Heart left ventricle (tissue), 16 donors: ENCODE measurements at places on chromosomes 16 and 17. TPM values are rescaled to one million over a fixed set of nuclear protein-coding genes. Genes with fewer than 3 reads are reported as not detected.
A peak's percentile ranks its signal among the peaks of the same experiment; 100 is the strongest.

ZNRF1 gene
- total RNA-seq, result 20.8 TPM

GP2 gene
- not detected for total RNA-seq

TBC1D3C gene
- total RNA-seq, result not detected

IRX6 gene
- 6.7 TPM for total RNA-seq

LRRC37A gene
- 1.2 TPM for total RNA-seq

- H3K4me1 ChIP-seq, result no peaks in the 10 kb centered on the region
- no peaks in the 10 kb centered on the region for H3K36me3 ChIP-seq
- no peak overlapping the region for H3K4me3 ChIP-seq
- H3K27ac ChIP-seq, result no peak overlapping the region
- no peaks in the 10 kb centered on the region for H3K27me3 ChIP-seq
Observed at GRCh38 chr16:27920391-27920891, 143.1 kb downstream of the GSG1L start.

- no peak overlapping the region for H3K4me3 ChIP-seq
- no peaks in the 10 kb centered on the region for H3K4me1 ChIP-seq
- H3K27me3 ChIP-seq, result no peaks in the 10 kb centered on the region
- peaks cover 6% of the 10 kb centered on the region for H3K36me3 ChIP-seq
Observed at GRCh38 chr17:57302690-57303465, 46.6 kb downstream of the MSI2 start.

DNA sequence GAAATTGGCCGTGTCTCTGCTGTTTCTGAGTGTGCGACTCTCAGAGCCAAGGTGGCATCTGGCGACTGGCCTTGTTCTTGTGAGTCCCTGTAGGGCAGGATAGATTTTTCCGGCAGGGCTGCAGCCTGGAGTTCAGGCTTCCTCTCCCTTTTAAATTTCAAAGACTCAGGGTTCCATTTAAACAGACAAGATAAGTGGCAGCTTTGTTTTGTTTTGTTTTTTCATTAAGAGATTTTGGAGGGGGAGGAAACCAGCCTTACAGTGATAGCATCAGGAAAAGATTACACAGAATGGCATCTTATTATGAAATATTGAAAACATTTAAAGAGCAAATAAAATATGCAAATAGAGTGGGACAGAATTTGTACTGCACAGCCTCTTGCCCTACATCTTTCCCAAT is 151.3 kb downstream of the RPTOR start:
- H3K36me3 ChIP-seq, result no peaks in the 10 kb centered on the region
- no peaks in the 10 kb centered on the region for H3K27me3 ChIP-seq
- no peak overlapping the region for H3K4me3 ChIP-seq
- no peak overlapping the region for H3K27ac ChIP-seq
- H3K4me1 ChIP-seq, result peaks cover 8% of the 10 kb centered on the region

DNA sequence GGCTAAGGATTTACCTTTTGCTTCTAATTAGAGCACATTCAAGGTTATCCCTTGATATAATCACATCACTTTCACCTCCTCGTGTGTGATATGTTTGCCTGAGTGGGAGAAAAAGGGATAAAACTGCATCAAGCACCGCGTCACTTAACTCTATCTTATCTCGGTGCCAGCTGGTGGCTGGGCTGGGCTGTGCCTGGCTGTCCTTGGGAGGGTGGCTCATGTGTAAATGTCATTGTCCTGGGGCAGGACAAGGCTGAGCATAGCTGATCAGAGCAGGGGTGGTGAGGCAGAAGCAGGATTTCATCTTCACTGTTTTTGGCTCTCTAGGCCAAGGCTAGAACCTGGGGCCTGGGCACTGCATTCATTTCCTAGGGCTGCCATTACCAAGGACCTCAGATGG is 105.3 kb downstream of the RAP1GAP2 start:
- DNase-seq, result peak; percentile 38
- peaks cover 10% of the 10 kb centered on the region for H3K4me1 ChIP-seq
- no peak overlapping the region for H3K4me3 ChIP-seq
- H3K27me3 ChIP-seq, result no peaks in the 10 kb centered on the region
- H3K36me3 ChIP-seq, result no peaks in the 10 kb centered on the region
- no peak overlapping the region for H3K27ac ChIP-seq

- H3K4me1 ChIP-seq, result peaks cover 13% of the 10 kb centered on the region
- no peak for DNase-seq
- H3K27ac ChIP-seq, result peak overlapping the region; percentile 64
- H3K27me3 ChIP-seq, result no peaks in the 10 kb centered on the region
- H3K36me3 ChIP-seq, result no peaks in the 10 kb centered on the region
- no peak overlapping the region for H3K4me3 ChIP-seq
Observed at GRCh38 chr17:68399638-68400403, 57.5 kb downstream of the WIPI1 start.

DNA sequence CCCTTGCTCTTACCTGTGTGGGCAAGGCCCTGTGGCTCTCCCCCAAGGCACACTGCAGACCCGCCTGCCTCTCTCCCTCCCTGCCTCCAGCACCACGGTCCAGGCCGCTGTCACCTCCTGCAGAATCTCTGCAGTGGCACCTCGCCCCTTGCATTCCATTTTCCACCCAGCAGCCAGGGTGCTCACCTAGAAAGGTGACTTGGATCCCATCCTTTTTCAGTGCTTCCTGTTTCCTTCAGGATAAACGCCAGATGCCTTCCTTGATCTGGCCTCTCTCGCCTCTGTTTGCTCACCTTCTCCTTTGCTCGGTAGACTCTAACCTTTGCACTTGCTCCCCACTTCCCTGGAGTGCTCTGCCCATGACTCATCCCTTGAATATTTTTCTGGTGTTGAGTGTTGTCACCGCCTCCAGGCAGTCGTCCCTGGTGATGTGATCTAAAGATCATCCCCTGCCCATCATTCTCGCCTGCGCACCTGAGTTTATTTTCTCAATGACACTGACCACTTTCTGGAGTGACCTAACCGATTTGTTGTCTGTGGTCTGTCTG is 79.2 kb upstream of the LGALS9 start:
- peaks cover 43% of the 10 kb centered on the region for H3K4me1 ChIP-seq
- no peak overlapping the region for H3K27ac ChIP-seq
- no peaks in the 10 kb centered on the region for H3K36me3 ChIP-seq
- no peak for DNase-seq
- no peaks in the 10 kb centered on the region for H3K27me3 ChIP-seq

GRCh38 chr16:66970775-66971720 is 10.0 kb downstream of the CES3 start:
- DNase-seq, result no peak
- H3K4me1 ChIP-seq, result no peaks in the 10 kb centered on the region
- no peaks in the 10 kb centered on the region for H3K36me3 ChIP-seq
- no peak overlapping the region for H3K4me3 ChIP-seq

DNA sequence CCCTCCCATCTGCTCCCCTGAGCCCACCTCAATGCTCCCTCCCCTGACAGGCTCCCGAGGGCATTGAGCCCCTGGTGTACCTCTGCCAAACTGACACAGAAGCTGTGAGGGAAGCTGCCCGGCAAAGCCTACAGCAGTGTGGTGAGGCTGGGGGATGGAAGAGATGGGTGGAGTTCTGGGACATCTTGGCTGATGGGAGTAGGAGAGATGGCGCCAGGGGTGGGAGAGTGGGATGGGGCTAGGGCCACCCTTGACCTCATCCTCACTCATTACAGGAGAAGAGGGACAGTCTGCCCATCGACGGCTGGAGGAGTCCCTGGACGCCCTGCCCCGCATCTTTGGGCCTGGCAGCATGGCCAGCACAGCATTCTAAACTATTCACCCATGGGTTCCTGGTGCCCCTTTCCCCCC is 16.2 kb upstream of the CTCF start:
- H3K27ac ChIP-seq, result peak overlapping the region; percentile 52
- H3K36me3 ChIP-seq, result peaks cover 7% of the 10 kb centered on the region
- peaks cover 24% of the 10 kb centered on the region for H3K4me1 ChIP-seq
- H3K27me3 ChIP-seq, result no peaks in the 10 kb centered on the region
- H3K4me3 ChIP-seq, result no peak overlapping the region

DNA sequence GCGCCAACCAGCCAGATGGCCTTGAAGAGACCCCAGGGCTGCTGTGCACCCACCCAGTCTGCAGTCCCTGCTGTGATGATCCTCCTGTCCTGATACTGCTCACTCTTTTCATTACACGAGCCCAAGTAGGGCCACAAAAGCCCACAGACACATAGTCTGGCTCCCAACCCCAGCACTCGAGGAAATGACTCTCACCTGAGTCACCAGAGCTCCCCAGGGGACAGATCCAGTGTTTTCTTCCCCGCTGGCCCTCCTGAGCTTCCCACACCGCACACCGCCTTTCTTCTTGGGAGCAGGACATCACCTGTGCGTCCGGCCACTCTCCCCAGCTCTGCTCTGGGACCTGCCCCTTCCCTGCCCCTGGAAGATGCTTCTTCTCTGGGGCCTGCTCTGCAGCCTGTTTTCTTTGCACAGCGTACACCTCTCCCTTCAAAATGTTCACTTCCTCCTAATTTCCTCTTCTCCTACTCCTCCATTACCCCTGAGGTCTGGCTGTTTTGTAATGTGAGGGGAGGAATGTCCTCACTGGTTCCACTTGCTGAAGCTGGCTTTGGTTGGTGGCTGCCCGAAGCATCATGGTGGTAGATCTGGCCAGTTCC is 2.0 kb upstream of the SCN4A start:
- H3K4me3 ChIP-seq, result no peak overlapping the region
- H3K4me1 ChIP-seq, result peaks cover 8% of the 10 kb centered on the region
- DNase-seq, result no peak
- H3K27ac ChIP-seq, result no peak overlapping the region

DNA sequence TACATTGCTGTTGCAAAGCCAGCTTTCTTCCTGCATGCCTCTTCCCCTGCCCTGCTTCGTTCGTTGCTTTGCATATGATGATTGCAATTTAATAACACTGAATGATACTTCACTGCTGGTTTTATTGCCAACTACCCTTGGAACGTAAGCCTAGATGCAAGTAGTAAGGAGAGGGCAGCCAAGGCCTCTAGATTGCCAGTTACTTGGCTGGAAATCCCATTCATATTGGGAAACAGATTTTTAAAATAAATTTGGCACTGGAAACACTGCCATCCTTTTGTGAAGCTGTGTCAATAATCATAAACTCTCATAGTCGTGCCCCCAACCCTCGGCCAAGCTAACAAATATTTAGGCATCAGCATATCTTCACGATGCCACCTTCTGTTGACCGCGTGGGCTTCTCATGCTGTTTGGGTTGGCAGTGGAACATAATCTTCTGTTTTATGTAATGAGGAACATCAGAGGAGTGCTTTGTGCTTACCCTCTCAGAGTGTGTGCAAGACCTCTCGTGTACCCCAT is 86.5 kb downstream of the MAP2K6 start:
- DNase-seq, result no peak
- H3K4me1 ChIP-seq, result no peaks in the 10 kb centered on the region
- H3K27me3 ChIP-seq, result no peaks in the 10 kb centered on the region
- no peak overlapping the region for H3K27ac ChIP-seq
- no peak overlapping the region for H3K4me3 ChIP-seq

GRCh38 chr17:57954397-57955182 is 622 bp downstream of the CUEDC1 start:
- peak overlapping the region; percentile 94 for H3K4me3 ChIP-seq
- H3K27me3 ChIP-seq, result no peaks in the 10 kb centered on the region
- H3K4me1 ChIP-seq, result peaks cover 56% of the 10 kb centered on the region
- peak overlapping the region; percentile 100 for H3K27ac ChIP-seq
- no peaks in the 10 kb centered on the region for H3K36me3 ChIP-seq

GRCh38 chr16:64711026-64711425 is 410.8 kb downstream of the CDH11 start:
- no peak for DNase-seq
- H3K4me1 ChIP-seq, result no peaks in the 10 kb centered on the region
- H3K27me3 ChIP-seq, result no peaks in the 10 kb centered on the region
- H3K4me3 ChIP-seq, result no peak overlapping the region
- H3K36me3 ChIP-seq, result no peaks in the 10 kb centered on the region

DNA sequence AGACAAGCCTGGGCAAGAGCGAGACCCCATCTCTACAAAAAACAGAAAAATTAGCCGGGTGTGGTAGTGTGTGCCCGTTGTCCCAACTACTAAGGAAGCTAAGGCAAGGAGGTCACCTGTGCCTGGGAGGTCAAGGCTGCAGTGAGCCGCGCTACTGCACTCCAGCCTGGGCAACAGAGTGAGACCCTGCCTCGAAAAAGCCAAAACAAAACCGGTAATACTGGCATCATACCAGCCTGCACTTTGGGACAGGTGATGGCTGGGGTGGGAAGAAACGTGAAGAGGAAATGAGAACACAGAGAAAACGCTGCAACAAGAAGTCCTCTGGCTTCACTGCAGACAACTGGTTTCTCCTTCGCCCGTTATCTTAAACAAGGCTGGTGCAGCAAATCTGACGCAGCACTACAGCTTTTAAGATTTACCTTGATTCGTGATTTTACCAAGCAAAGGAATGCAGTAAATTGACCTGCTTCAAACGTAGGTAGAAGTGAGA is 725 bp upstream of the CASC3 start:
- peaks cover 41% of the 10 kb centered on the region for H3K36me3 ChIP-seq
- peaks cover 21% of the 10 kb centered on the region for H3K4me1 ChIP-seq
- DNase-seq, result no peak
- peak overlapping the region; percentile 99 for H3K27ac ChIP-seq

GRCh38 chr16:726188-726437 is 130 bp downstream of the CCDC78 start:
- H3K27me3 ChIP-seq, result no peaks in the 10 kb centered on the region
- DNase-seq, result no peak
- H3K4me1 ChIP-seq, result peaks cover 12% of the 10 kb centered on the region
- H3K4me3 ChIP-seq, result no peak overlapping the region
- peaks cover 11% of the 10 kb centered on the region for H3K36me3 ChIP-seq
- no peak overlapping the region for H3K27ac ChIP-seq

- no peaks in the 10 kb centered on the region for H3K4me1 ChIP-seq
- H3K4me3 ChIP-seq, result no peak overlapping the region
- no peaks in the 10 kb centered on the region for H3K27me3 ChIP-seq
- no peak overlapping the region for H3K27ac ChIP-seq
- H3K36me3 ChIP-seq, result peaks cover 3% of the 10 kb centered on the region
- DNase-seq, result no peak
Observed at GRCh38 chr16:70758786-70759185, 42.2 kb downstream of the VAC14 start.

DNA sequence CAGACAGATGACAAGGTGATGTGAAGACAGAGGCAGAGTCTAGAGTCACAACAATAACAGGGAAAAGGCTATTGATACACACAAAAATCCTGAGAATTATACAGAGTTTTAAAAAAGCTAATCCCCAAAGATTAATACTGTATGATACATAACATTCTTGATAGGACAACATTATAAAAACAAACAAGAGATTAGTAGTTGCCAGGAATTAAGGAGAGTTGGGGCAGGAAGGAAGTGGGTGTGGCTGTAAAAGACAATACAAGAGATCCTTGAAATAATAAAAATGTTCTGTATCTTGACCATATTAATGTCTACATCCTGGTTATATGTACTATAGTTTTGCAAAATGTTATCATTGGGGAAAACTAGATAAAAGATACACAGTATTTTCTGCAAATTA is 309.5 kb upstream of the PMFBP1 start:
- H3K36me3 ChIP-seq, result no peaks in the 10 kb centered on the region
- H3K4me3 ChIP-seq, result no peak overlapping the region
- no peak overlapping the region for H3K27ac ChIP-seq
- no peaks in the 10 kb centered on the region for H3K27me3 ChIP-seq
- DNase-seq, result no peak

GRCh38 chr16:1691276-1691675 is 13.2 kb downstream of the JPT2 start:
- H3K27me3 ChIP-seq, result no peaks in the 10 kb centered on the region
- H3K4me1 ChIP-seq, result no peaks in the 10 kb centered on the region
- no peak overlapping the region for H3K27ac ChIP-seq
